ENCODE measurements at places on chromosomes 7 and 10.

DNA sequence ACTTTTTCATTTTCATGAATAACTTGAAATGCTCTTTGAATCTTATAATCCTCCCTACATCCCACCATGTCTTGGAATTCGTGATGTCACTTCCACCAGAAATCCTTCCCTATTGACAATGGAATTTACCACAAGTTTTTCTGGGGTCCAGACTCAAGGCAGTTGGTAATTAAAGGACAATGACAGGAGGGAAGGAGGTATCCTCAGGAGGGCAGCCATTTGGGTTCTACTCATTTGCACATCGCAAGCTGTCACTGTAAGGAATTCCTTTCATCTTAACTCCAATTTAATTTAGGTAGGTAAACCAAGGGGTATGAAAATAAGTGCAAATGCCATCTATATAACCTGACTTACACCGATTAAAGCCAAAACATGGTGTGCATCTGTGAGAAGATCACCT is 21.9 kb downstream of the LRRC17 start:
- no peak for DNase-seq

GRCh38 chr10:109025172-109025571 is 898.1 kb downstream of the XPNPEP1 start:
- no peak for DNase-seq

DNA sequence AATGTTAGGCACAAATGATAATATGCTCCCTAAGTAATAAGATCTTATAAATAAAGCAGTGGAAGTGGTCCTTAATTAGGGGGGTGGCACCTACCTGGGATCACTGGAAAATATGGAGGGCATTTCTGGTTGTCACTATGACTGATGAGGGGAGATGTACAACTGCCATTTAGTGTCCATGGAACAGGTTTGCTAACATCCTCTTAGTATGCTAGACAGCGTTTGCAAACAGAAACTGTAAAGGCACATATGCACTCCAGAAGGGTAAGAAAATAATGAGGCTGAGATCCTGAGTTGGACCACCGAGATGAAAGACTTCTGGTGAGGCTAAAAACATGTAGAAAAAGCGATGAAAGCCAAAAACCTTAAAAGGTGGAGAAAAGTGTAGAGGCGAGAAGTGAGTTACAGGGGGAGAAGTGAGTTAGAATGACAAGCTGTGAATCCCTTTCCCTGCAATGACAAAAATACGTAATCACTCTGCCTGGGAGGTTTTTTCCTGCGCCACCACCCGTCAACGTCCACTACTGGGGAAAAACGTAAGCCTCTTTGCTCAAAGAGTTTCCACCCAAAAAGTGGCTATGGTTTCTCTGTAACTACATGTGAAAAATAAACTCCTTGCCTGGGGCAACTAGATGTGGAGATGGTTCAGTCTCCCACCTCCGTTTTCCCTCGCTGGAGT is 767 bp downstream of the KRIT1 start:
- no peak for DNase-seq

- no peak for DNase-seq
Measured at GRCh38 chr7:127845522-127846214, 185.6 kb downstream of the LRRC4 start.

DNA sequence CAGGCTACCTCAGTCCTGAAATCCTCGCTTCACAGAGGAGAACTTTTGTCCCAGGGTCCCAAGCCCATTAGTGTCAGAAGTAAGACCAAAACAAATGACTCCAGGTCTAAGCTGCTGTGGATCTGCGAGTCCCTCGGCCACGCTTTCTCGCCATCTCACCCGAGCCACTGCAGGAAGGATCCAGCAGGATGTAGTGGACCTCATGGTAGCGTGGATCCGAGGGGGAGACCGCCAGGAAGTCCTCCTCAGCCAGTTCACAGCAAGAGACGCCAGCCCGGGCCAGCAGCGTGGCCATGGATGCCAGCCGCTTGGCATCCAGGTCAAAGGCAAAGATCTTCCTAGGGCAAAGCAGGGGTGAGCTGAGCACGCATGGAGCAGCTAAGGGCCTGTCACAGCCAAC is 4.6 kb downstream of the NSUN5 start:
- DNase-seq: no peak

- no peak for DNase-seq
Measured at GRCh38 chr7:142120524-142120923, 9.0 kb downstream of the MGAM2 start.

DNA sequence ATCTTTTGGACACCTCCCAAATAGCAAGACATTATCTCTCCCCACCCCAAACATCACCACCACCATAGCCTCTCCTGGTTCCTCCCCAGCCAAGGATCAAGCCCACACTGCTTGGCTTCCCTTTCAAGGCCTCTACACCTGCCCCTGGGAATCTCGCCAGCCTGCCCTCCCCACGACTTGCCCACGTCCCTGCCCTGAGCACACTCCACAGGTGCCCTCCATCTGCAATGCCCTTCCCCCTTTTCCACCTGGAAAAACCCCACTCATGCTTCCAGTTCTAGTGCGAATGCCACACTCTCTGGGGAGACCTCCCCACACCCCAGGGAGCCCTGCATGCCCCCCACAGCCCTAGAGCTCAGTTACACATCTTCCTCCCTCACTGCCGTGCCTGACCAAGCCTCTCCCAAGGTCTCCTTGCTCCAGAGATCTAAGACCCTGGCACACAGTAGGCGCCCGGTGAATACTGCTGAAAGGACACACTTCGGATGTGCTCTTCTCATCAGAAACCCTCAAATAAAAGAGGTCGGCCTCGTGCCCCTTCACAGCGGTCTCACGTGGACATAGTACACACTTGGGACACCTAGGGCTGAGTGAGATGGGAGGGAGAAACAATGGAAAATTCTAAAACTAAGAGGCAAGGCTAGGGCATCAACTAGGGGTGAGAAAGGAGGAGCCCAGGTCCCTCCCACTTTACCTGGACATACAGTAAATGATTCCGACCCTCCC is 91.4 kb downstream of the DLG5 start:
- DNase-seq: no peak

- no peak for DNase-seq
Measured at GRCh38 chr7:42945821-42946626, 13.8 kb downstream of the MRPL32 start.

DNA sequence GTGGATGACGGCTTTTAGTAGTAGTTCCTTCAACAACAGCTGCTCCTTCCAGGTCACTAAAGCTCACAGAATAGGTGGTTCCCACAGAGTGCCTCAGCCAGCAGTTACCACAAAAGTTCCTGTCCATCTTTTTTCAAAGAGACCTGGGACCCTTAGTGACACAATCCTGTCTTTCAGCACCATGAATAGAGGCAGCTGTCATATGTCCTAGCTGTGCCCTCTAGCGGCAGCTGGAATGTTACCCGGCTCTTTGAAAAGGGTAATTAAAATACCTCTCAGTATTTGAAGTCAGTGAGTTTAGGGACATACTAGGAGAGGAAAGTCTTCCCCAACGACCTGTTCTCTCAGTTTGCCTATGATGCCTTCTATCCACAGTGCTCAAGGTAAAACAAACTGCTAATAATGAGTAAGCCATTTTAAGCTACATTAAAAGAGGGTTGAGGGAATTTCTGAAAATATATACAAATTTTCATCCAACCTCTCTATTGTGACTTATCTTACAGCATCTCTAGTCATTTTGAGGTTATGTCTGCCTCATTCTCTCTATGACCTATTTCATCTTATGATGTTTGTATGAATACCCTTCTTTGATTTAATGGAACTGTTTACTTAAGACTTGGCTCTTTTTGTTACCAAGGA is 290.8 kb downstream of the NXPH1 start:
- peak; percentile 48 for DNase-seq

DNA sequence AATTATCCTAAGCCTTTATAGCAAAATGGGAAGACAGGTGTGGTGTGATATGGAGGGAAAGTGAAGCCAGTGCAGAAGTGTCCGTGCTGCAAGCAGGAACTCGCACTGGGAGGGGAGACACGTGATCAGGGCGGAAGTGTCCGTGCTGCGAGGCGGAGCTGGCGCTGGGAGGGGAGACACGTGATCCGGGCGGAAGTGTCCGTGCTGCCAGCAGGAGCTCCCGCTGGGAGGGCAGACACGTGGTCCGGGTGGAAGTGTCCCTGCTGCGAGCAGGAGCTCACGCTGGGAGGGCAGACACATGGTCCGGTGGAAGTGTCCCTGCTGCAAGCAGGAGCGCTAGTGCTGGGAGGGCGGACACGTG is 40.5 kb upstream of the PRKAR1B start:
- peak; percentile 87 for DNase-seq

DNA sequence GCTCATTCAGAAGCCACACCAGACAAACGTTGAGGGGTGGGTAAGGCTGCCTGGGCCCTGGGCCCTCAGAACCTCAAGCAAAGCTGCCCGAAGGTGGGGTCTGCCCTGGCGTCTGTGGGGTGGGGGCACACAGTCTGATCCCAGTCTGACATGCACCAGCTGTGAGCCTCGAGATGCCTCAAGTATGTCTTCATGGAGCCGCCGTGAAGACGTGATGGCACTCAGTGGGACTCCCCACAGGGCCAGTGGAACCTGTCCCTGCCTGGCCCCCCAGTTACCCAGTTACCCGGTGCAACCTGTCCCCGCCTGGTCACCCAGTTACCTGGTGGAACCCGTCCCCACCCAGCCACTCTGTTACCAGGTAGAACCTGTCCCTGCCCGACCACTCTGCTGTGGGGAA is 351.2 kb downstream of the PTPRN2 start:
- no peak for DNase-seq

DNA sequence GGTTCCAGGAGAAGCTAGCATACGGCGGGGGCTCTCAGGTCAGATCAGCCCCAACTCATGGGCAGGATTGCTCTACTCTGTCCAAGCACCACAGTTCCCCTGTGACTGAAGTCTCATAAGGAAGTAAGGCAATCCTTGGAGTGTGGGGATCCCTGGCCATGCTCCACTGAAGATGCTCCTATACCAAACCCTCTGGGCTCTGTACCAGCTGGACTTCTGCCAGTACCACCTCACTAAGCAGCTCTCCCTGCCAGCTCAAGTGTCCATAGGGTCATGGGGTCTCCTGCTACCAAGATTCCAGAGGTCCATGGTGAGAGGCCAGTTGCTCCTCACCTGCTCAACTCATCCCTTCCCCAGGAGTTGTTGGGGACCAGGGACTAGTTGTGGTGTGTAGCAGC is 355.7 kb upstream of the STEAP1 start:
- no peak for DNase-seq

- peak; percentile 58 for DNase-seq
Measured at GRCh38 chr10:31760674-31761081, 168.0 kb downstream of the ARHGAP12 start.

GRCh38 chr7:746155-747061 is 19.3 kb upstream of the PRKAR1B start:
- no peak for DNase-seq

GRCh38 chr7:118057404-118057803 is 126.6 kb upstream of the LSM8 start:
- DNase-seq: no peak

DNA sequence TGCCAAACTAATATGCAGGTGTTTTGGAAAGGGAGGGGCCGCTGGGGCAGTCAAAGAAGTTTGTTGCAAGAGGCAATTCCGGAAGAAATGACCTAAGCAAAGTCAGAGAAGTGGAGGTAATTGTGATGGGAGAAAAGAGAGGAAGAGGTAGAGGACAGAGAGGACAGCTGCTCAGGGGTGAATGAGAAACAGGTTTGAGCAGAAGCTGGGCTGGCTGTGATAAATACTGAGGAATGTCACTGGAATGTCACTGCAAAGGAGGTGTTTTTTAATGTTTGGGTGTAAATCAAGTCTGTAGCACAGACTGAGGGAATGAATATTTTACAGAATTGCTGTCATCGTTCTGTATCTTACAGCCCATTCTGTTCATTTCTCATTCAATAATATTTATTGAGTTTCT is 207.2 kb downstream of the DPP6 start:
- no peak for DNase-seq

- no peak for DNase-seq
Measured at GRCh38 chr10:66214721-66215404, 711.0 kb upstream of the LRRTM3 start.

GRCh38 chr7:12067156-12067831 is 143.8 kb upstream of the TMEM106B start:
- peak; percentile 68 for DNase-seq

DNA sequence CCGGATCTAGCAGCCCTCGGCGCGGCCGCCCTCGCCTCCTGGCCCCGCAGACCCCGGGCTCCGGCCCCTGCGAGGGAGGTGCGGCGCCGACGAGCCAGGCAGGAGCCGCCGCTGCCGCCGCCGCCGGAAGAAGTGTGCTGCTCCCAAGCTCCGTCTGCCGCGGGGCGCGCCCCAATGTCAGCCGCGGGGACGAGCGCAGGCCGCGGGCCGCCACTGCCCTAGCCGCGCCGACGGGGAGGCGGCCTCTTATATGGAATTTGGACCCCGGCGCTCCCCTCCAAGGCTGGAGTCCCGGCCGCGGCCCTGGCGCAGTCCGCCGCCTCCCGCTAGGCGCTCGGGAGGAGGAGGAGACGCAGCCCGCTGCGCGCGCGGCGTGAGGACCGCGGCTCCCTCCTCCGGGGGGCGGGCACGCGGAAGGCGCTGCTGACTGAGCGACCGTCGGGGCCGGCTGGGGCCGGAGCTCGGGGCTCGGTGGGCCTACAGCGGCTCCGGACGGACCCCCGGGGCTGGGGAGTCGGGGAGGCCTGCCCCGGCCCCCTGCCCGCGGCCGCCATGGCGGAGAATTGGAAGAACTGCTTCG is at the start of gene TRIM8:
Gene TRIM8 (plus strand): TSS at position 414 of the 580 bp plus-strand sequence. CDS start 139 bp downstream, at position 553.
- no peak for DNase-seq

GRCh38 chr10:126226988-126227761 is 161.1 kb downstream of the ADAM12 start:
- DNase-seq: no peak

DNA sequence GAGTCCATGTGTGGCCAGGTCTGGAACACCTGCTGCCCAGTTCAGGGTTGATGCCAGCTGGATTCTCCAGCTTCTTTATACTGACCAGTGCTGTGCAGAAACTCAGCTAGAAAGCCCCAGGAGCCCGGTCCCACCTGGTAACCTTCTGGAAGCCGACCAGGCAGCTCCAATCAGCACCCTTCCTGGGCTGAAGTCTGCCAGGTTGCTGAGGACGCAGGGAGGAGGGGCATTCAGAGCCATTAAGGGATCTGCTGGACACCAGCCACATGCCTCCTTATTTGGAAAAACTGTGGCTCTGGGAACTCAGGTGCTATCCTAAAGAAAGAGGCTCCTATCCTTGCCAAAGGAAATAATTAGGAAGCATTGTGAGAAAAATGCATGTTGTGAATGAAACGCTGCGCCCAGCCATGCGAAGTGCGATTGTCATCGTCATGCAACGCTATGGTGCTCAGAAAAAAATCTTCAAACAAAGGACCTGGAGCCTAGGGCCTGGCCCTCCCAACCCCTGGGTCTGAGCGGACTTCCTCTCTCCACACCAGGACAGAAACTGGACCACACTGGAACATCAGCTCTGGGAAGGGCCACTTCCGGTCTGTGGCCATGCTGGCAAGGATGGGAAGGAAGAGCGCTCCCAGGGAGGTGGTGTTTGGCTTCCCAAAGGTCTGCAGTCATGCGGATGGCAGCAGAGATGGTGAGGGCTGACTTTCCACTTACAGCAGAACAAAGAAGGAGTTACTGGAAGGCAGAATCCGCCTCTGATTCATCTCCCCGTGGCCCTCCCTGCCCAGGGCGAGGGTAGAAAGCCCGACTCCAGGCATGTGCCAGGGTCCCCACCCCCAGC is 90.1 kb downstream of the FAM53B start:
- DNase-seq: no peak
